Panc1 (cell line): ENCODE measurements at places on chromosomes 3 and 15.

DNA sequence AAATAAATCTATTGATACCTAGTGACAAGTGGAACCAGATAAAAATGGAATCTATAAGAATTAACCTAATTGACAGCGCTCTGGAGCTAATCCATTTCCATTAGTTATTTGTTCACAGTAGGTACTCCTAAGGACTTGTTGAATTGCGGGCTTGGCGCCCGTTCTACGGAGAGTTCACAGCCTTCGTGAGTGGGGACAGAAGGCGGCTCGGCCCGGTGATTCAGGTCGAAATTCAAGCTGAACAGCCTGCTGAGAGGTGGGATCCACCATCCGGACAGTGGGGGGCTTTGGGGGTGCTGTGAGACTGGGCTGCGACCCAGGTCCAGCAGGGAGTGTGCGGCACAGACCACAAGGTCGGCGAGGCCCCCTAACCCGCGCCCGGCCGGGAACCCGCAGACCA is 779 bp upstream of the CTNNB1 start:
- DNase-seq: no peak

- DNase-seq: no peak
These were observed 279.5 kb downstream of the NEK10 start for GRCh38 chr3:27089645-27090044.

DNA sequence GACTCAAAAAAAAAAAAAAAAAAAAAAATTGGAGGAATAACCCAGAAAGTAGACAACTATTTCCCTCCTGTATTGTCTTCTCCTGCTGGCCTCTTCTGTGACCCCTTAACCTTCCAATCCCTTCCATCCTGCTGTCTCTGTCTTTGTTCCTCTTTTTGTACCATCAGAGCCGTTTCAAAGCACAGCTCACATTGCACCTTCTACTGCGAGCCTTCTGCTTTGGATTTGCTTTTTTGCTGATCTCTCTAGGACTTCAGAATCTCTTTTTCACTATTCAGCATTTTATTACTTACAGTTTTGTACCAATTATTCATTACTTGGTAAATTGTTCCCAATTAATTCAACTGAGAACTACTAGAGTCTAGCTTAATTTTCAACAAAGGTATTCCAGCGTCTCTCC is 284.0 kb upstream of the TBL1XR1 start:
- DNase-seq: no peak

- no peak for DNase-seq
These were observed 26.8 kb downstream of the ESYT3 start for GRCh38 chr3:138461246-138461645.

- no peak for DNase-seq
These were observed 60.8 kb downstream of the RAB11A start for GRCh38 chr15:65930134-65930533.

DNA sequence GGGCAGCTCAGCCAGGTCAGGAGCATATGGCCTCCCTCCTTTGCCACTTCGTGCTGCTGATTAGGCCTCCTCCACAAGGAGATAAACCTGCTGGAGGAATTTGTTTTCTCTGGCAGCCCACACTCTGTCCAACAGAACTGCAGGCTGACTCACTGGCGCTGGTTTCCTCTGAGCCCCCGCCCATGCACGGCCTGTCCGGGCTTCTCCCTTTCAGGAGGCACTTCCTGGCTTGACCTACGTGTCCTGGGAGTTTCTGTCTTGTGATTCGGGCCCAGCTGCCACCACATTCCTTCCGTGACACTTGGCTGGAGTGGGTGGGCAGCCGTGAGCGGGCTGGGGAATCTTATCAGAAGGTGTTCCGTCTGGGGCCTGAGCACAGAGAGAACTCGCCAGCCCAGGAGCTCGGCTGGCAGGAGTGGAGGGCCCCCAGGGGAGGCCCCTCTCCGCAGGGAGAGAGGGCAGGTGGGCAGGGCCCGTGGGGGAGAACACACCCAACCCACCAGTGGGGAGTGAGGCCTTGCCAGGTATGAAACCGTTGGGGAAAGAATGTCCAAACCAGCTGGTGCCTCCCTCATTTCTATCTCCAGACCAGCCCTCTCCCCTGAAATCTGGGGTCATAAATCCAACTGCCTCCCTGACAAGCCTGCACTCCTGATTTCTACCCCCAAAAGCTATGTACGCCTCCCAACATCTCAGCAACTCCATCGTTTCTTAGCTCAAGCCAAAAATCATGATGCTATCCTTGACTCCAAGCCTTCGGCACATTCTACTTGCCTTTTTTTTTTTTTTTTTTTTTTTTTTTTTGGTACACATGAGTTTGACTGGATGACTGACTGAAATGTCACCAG is 110.6 kb upstream of the MEF2A start:
- DNase-seq: no peak

DNA sequence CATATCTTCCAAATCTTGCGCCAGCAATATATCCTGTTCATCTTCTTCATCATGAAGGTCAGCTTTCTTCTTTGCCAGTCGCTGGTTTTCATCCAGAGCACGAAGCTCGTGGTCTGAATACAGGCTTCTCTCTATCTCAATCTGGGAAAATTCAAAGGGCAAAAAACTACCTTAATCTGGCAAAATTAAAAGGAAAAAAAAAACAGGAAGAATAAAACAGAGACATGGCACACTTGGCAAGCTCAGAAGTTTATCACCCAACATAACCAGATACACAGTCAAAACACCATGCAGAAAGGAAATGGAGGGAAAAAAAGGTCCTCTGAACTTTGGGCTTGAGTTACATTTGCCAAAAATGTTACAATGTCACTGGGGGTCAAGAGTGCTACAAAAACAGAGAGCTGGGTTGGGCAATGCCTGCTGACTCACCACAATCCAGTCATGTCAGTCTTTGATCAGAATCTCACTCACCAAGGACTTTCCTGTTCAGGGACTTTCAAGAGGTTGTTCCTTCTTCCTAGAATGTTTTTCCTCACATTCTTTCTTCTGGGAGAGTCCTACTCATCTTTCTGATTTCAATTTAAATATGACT is 1.5 kb downstream of the MRPL46 start:
- no peak for DNase-seq

GRCh38 chr3:66362541-66362941 is 138.3 kb downstream of the LRIG1 start:
- DNase-seq: no peak

DNA sequence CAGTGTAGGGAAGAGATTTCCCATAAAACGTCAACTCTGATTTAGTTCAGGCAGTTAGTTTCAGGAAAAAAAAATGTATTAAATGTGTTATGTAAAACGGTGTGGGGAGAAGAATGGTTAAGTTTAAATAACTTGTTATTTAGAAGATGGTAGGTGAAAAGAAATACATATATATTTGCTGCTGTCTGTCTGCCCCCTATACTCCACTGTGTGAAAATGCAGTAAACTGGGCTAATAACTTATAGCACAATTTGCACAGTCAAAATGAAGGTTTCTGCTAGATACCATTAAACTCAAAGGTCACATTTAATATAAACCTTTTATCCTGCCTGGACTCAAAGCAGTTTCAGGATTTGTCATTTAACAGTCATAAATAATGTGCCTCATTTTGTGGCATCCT is 515.0 kb downstream of the FGF12 start:
- DNase-seq: no peak

DNA sequence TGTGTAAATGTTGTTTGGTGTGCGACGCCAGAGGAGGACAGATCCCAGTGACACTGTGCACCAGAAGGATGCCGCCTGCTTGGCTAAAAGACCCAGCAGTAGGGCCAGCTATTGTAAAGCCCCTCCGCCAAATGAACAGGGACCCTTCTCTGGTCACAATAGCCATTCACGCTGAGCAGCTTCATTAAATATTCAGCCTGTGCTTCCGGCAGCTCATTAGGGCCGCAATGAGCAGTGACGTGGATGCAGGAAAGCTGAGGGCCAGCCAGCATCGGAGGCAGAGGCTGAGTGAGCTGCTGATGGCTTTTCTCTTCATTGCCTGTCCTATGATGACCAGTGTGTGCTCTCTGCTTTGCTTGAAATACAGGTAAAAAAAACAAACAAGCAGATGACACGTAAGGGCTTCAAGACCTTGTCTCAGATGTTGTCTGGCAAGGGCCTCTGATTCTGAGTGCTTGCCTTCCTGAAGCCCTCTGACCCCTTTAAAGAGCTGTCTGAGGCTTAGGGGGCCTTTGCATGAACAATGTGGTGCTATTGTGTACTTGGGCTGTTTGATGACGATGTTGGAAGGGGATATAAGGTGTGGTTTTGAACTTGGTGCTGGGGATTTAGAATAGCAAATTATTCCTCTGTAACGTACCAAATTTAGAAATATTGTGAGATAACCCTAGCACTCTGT is 130.4 kb downstream of the FEZF2 start:
- no peak for DNase-seq

DNA sequence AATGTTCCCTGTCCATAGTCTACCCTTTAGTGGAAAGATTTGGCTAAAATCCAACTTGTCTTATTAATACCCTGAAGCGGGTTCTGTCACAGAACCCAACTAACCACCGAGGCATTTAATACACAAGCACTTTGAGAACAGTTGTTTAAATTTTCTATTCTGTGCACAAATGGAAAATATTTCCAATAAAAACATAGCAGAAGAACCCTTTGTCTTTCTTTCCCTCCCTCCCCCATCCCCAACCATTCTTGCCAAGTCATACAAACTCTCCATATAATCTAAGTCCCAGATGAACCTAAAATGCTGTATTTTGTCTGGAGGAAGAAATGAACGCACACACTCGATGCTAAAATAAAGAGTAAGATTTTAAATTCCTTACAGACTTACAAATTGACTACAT is 126.9 kb upstream of the STRIT1 start:
- no peak for DNase-seq

- no peak for DNase-seq
These were observed 238.7 kb downstream of the SV2B start for GRCh38 chr15:91338766-91339165.

DNA sequence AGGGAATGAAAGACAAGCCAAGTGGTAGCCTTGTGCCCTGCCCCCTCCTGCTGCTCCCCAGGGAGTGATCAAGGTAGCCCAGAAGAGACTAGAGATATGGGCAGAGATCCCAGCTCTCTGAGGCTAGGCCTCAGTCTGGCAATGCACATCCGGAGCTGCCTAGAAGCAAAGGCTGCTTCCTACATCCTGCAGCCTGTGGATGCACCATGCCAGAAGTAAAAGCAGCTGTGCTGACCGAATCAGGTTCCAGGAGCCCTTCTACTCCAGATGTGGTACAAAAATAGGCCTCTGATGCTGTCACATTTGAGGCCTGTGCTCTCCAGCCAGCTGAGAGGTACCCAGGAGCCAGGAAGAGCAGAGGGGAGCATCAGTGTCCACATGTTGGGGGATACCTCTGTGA is 16.0 kb downstream of the TRAIP start:
- no peak for DNase-seq

DNA sequence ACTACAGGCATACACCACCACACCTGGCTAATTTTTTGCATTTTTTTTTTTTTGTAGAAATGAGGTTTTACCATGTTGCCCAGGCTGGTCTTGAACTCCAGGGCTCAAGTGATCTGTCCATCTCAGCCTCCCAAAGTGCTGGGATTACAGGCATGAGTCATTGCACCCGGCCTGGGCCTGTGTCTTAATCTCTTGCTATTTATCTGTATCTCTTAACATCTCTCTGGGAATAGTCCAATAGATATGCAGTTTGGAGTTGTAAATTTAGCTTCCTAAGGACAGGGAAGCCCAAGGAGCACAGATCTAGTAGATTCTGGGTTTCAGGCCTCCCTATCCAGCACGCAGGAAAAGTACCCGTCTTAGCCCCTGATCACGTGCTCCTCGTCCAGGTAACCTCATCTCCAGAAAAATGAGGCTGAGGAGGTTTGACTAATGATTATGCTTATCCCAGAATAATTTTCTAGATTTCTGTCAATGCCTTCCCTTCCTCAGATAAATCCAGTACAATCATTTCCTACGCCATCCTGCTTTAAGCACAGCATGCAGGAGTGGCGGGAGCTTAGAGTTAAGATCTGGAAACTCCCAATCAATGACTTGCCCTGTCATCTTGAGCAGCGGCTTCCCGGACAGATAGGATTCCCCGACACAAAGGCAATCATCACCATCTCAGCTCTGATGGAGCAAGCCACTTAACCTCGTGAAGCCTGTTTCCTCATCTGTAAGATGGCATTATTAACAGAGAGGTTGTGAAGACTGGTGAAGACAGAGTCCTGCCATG is 12.3 kb upstream of the CTDSPL start:
- no peak for DNase-seq

GRCh38 chr3:48832684-48833083 is 15.0 kb downstream of the PRKAR2A start:
- DNase-seq: no peak

DNA sequence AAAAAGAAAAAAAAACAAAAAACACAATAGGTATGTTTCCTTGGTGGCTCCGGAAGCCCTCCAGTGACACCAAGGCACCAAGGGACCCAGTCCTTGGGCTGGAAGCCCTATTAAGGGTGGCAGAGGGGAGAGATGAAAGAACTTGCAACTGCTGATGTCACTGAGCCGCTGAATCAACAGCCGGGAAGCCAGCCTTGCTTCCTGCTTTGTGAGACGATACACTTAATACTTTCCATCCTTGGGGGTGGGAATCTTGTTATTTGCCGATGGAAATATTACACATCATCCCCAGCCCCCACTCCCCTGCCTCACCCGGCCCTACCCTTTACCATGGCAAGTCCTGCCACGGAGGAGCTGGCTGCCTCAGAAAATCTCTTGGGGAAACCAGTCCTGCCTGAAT is 5.6 kb upstream of the ISLR2 start:
- DNase-seq: no peak

- no peak for DNase-seq
These were observed 67.2 kb downstream of the CGNL1 start for GRCh38 chr15:57443486-57443885.

- DNase-seq: no peak
These were observed 18.1 kb upstream of the SCN10A start for GRCh38 chr3:38834110-38834509.

DNA sequence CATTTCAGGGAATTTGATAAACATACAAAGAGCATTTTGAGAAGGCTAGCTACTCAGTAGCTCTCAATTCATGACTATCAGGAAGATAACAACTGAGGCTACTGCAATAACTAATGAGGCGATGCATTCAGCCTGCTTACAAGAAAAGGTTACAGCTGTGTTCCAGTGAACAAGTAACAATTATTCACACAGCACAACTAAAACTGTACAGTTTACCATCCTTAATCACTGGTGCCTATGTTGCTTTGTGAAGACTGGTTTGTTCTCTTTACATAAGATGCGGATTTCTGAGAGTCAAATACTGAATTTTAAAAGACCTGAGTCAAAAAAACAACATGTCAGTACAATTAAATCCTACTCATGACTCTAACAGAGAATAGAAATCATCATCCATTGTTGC is 526.3 kb downstream of the OTOL1 start:
- no peak for DNase-seq

GRCh38 chr15:62559381-62559733 is 394.3 kb upstream of the C2CD4B start:
- no peak for DNase-seq
